ENCODE measurements at places on chromosomes 12 and 14.

GRCh38 chr12:1369938-1370500 lies 224.4 kb downstream of the FBXL14 start:
- no peak for DNase-seq

- DNase-seq = no peak
These were observed 980.5 kb downstream of the FLRT2 start for GRCh38 chr14:86510491-86510890.

DNA sequence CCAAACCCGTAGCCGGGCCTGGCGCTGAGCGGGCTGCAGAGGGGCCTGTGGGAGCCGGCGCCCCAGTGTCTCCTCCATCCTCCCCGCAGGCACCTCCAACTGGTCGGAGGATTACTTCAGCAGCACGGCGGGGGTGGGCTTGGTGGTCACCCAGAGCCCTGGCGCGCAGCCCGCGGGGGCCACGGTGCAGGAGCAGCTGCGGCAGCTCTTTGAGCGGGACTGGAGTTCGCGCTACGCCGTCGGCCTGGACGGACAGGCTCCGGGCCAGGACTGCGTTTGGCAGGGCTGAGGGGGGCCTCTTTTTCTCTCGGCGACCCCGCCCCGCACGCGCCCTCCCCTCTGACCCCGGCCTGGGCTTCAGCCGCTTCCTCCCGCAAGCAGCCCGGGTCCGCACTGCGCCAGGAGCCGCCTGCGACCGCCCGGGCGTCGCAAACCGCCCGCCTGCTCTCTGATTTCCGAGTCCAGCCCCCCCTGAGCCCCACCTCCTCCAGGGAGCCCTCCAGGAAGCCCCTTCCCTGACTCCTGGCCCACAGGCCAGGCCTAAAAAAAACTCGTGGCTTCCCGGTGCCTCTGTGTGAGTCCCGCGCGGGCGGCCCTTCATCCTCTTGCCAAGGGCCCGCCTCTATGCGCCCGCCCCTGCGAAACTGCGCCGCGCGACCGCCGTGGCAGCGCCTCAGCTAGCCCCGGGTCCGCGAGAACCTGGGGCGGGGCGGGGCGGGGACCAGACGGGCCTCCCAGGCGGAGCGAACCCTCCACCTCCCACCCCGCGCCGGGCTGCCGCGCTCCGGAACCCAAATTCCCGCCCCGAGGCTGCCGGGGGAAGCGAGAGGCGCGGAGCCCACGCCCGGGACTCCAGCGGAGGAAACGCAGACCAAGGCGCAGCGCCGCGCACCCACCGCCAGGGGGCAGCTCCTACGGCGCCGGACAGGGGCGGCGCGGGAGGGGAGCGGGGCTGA lies 8.3 kb downstream of the PLD4 start:
- peak; percentile 97 for DNase-seq

DNA sequence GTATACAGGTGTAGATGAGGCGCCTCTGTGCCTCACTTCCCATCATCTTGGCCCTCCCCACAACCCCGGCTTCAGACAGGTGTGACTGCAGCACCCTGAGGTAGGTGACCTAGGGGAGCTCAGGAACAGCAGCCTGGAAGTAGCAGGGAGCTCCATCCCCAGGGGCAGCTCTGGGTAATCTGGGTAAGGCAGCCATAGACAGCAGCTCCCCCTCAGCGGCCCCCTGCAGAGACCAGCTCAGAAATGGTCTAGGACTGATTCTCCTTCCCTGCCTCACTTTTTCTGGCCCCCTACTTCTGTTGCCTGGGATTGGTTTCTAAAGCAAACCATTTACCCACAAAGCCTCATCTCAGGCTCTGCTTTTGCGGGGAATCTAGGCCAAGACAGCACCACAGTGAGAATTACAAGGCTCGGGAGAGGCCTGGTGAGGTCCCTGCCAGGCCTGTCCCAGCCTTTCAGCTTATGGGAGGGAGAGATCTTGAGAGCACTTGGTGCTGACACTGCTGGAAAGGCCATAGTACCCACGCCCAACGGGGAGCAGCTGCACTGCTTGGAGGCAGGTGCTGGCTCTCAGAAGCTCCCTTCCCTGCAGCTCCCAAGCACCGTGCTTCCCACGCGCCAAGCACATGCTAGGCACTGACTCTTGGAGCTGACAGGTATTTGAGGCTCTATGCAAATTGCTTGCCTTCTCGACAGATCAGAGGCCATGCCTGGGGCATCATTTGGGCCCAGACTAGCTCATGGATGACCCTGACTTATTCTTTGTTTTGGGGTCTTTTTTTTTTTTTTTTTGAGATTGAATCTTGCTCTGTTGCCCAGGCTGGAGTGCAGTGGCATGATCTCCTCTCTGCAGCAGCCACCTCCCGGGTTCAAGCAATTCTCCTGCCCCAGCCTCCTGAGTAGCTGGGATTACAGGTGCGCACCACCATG lies 45.1 kb upstream of the TRAF3 start:
- DNase-seq = no peak

DNA sequence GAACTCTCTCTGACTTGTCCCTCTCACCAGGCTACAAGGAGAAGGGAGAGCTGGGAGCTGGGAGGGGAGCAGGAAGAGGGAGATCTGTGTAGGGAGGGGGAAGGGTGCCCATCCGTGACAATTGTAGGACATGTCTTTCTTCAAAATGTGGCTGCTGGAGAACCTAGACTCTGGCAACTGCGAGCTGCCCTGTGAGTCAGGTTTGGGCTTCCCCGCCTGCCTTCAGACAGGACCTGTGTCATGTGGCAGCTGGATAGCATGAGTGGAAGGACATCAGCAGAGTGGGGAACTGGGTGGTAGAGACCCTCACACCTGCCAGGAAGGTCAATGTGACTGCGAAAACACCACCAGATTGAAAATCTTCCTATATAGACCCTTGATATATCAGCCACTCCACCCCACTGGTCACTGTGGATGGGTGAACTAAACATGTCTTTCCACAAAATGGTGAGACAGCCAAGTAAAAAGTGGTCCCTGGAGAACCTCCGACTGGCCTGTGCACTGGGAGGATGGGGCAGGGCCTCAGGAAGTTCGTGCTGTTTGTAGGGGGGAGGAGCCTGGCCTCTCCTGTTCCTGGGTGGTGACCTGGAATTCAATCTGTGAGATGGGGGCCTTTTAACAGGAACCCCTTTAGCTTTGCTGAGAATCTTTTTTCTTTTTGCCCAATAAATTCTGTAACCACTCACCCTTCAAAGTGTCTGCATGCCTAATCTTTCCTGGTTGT lies 62.2 kb upstream of the CAPRIN2 start:
- no peak for DNase-seq

DNA sequence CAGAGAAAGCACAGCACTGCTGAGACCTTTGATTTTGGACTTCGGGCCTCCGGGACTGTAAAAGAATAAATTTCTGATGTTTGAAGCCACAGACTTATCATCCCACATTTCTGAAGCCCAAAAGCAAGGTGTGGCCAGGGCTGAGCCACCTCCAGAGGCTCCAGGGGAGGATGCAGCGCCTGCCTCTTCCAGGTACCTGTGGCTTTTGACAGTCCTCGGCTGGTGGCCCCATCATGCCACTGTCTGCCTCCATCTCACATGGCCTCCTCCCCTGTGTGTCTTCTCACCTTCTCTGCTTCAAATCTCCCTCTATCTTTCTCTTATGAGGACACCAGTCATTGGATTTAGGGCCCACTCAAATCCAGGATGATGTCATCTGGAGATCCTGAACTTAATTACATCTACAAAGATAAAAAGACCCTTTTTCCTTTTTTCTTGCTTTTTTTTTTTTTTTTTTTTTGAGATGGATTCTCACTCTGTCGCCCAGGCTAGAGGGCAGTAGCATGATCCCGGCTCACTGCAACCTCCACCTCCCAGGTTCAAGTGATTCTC lies 15.4 kb downstream of the GSC start:
- no peak for DNase-seq

- DNase-seq = no peak
These were observed 9.5 kb downstream of the ARL6IP4 start for GRCh38 chr12:122989874-122990419.

GRCh38 chr14:20551606-20552005 lies 9.2 kb downstream of the RNASE9 start:
- no peak for DNase-seq

DNA sequence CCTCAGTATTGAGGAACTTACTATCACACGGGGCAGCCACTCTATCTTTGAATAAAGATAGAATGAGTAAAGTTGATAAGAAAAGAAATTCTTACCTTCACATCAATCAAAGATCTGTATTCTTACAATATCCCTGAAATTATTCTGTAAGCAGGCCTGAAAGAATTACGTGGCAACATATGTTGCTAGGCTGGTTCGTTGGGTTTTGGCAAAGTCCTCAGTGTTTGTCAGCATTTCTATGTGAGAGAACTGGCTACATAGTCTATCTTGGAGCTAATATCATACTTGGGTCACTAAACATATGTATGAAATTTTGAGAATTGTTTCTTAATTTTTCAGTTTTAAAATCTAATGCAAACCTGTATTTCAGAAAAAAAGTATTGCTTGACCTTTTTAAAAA lies 412.2 kb upstream of the GARIN6 start:
- no peak for DNase-seq

- DNase-seq = no peak
These were observed 4.5 kb upstream of the HCAR3 start for GRCh38 chr12:122721057-122721545.

- no peak for DNase-seq
These were observed 3.7 kb upstream of the RNASE9 start for GRCh38 chr14:20564501-20564997.

DNA sequence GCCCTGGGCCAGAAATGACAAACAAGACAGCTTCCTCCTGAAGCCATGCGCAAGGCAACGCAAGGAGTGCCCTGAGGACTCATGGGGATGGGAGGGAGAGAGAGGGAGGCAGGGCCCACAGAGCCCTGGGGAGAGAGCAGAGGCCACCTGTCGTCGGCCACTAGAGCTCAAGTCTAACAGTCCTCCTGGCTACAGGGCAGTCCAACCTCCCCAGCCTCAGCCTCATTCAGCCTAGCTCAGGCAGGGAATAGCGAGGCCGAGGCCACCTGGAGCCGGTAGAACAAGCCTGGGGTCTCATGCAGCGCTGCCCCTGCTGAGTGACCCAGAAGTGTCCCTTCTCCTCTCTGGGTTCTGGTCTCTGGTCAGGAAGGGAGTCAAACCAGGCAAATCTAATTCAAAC lies 69.5 kb downstream of the BCL11B start:
- DNase-seq = no peak

GRCh38 chr12:108629151-108629550 lies 4.5 kb downstream of the SELPLG start:
- no peak for DNase-seq

GRCh38 chr12:133080026-133080367 lies 726 bp upstream of the ZNF140 start:
- peak; percentile 92 for DNase-seq

- no peak for DNase-seq
These were observed 66.8 kb downstream of the GLRX5 start for GRCh38 chr14:95601650-95602049.

DNA sequence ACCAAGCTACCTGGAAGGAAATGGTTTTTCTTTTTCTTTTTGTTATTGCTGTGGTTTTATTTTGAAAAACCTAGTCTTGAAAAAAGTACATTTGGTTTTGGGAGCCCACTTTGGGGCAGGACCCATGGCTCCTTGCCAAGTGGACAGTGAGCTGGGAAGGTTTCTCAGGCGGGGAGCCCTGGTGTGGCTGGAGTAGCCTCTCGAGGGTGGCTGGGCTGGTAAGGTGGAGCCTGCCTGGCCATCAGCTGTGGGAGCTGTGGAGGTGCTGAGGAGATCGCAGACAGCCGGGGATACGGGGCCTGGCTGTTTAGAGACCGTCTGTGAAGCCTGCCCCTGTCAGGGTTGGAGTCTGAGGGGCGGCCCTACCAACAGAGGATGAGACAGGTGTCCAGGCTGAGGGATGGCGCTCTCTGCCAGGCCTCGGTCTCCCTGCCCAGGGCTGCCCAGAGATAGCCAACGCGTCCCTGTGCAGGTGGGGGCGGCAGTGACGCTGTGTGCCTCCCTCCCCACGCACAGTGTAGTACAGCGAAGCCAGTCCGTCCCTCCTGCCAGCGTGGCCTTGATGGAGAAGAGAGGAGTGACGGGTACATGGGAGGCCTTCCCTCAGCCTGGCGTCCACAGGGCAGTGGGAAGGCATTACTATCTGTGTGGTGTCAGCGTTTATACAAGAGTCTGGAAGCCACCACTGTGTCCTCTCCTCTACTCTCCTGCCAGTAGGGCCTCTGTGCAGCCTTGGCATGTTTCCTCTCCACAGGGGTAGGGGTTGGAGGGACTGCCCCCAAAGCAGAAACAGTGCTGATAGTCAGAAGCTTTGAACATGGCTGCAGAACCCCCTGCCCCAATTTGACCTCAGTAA lies 5.9 kb downstream of the RIN3 start:
- no peak for DNase-seq

DNA sequence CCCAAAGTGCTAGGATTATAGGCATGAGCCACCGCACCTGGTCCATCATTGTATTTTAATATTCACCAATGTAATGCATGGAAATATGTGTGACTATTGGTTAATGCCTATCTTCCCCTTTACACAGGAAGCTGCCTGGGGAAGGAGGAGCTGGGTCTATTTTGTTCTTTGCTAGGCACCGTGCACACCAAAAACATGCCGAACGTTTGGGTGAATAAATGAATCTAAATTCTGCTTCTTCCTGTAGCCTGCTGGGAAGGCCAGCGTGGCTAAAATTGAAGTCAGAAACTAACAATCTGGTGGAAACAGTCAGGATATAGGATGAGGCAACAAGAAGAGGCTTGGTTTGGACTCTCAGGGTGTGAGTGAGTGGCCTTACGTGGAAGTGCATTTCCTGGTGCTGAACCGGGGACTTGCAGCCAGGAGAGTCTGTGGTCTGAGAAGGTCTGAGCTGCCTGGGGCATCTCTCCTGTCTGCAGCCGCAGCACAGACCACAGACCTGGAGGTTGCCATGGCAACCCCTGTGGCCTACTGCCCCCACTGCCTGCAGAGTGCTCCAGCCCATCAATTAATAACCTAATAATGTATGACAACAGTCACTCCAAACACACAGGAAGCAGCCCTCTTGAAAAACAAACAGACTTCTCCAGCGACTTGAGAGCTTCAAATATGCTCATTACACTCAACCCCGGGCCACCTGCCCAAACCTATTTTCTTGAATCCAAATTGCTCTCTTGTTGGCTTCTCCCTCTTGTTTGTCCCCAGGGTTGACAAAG lies 5.5 kb upstream of the GPR68 start:
- DNase-seq = peak; percentile 33

- no peak for DNase-seq
These were observed 66.0 kb downstream of the BHLHE41 start for GRCh38 chr12:26058818-26059217.

- DNase-seq = no peak
These were observed 1413.2 kb downstream of the LRFN5 start for GRCh38 chr14:43019826-43020225.

- no peak for DNase-seq
These were observed 372.8 kb downstream of the TMEM132D start for GRCh38 chr12:129530984-129531383.

- DNase-seq = no peak
These were observed 114.2 kb downstream of the C12orf75 start for GRCh38 chr12:105444653-105445102.

Data from GM03348 (cell line).